ENCODE measurements at places on chromosomes 4 and X. TPM values are rescaled to one million over a fixed set of nuclear protein-coding genes. Genes with fewer than 3 reads are reported as not detected.

DNA sequence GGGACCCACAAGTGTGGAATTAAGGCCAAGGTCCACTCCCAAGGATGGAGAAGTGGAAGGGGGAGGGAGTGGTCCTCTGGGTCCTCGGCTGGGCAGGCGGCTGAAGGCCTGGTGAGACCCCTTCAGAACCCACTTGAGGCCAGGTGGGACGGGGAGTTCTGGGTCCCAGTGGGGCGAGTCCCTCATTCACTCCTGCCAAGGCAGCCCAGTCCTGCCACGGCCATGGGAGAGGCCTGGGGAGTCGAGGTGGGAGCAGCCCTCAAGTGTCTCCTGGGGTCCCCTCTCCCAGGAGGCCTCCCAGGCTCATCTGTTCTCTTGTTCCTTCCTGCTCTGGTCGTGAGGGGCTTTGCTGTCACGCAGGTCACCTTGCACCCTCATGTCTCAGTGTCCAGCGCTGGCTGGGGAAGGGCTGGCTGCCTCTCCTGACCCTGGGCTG is 6.1 kb upstream of the SH3BP2 start:
- H3K27ac ChIP-seq: no peak overlapping the region
- no peaks in the 10 kb centered on the region for H3K36me3 ChIP-seq
- no peak for DNase-seq
- H3K4me1 ChIP-seq: peaks cover 20% of the 10 kb centered on the region

- H3K36me3 ChIP-seq: peaks cover 5% of the 10 kb centered on the region
- peaks cover 16% of the 10 kb centered on the region for H3K4me1 ChIP-seq
- DNase-seq: no peak
- no peak overlapping the region for H3K27ac ChIP-seq
- H3K27me3 ChIP-seq: peaks cover 9% of the 10 kb centered on the region
- H3K4me3 ChIP-seq: no peak overlapping the region
These were observed 70.5 kb downstream of the AGTR2 start for GRCh38 chrX:116241001-116241400.

- peak overlapping the region; percentile 41 for H3K27ac ChIP-seq
- peaks cover 20% of the 10 kb centered on the region for H3K4me1 ChIP-seq
- no peak for DNase-seq
- no peaks in the 10 kb centered on the region for H3K27me3 ChIP-seq
These were observed 43.3 kb downstream of the CD40LG start for GRCh38 chrX:136691028-136691809.

DNA sequence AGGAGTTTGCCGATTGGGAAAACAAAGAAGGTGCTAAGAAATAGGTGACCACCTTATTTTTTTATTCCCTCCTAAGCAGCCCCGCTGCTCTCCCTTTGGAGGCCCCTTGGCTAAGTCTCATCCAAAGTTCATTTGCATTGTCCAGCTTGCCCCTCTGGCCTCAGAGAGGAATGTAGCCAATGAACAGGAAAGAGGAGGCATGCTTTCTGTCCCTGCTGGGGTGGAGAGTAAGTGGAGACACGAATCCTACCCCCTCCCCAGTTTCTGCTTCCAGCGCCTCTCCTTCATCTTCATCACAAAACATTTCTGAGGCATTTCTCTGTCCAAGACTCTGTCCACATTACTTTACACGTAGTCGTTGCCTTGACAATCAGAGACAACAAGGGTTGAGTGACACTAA is 38.7 kb downstream of the NLGN3 start:
- H3K4me1 ChIP-seq: peaks cover 28% of the 10 kb centered on the region
- H3K4me3 ChIP-seq: no peak overlapping the region
- H3K27ac ChIP-seq: peak overlapping the region; percentile 98

DNA sequence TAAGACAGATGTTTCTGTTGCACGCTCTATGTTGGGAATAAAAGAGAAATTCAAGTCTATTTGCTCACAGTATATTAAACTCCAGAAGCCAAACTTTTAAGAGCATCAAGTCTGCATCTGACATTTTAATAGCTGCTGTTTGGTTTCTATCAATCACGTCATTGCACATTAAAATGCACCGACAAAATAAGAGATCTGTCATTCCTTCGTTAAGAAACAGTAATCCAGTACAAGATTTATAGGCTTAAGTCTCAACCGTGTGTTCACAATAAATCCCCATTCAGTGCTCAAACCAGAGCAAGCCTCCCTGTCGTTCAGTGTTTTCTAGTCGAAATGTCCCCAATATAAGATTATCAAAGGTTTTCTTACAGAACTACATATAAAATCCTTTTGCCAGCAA is 89.0 kb upstream of the BMPR1B start:
- DNase-seq: no peak
- H3K27me3 ChIP-seq: no peaks in the 10 kb centered on the region
- H3K4me3 ChIP-seq: no peak overlapping the region
- no peak overlapping the region for H3K27ac ChIP-seq

DNA sequence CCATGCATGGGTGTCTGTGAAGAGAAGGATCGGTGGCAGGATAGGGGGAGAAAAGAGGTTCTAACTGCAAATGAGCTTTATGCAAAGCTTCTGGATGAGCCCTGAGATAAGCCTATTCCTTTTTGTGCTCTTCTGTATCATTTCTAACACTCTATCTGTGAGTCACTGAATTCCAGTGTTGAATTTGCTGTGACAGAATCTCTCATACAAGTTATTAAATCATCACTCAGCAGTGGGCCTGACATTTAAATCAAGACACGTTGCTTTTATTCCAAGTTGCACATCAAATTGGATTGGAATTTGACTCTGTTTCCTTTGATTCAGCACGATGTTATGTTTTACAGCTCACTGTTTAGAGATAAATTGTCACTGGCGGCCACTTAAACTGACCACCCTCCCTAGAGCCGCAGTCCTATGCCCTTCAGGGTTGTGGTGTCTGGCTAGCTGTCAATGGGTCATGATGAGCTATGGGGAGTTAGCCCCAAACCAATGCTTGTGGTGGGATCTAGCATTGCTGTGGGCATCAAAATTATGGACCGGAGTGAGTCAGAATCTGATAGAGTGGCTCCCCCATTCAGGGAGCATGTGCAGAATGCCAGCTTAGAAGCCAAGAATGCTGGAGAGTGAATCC is 42.7 kb downstream of the LHFPL1 start:
- DNase-seq: no peak
- peaks cover 13% of the 10 kb centered on the region for H3K4me1 ChIP-seq
- no peak overlapping the region for H3K27ac ChIP-seq
- no peak overlapping the region for H3K4me3 ChIP-seq

Gene NAP1L3
- total RNA-seq: 30.3 TPM
